Germinal center (tissue), 1 donor: ENCODE measurements at places on chromosomes 1 and 21.

DNA sequence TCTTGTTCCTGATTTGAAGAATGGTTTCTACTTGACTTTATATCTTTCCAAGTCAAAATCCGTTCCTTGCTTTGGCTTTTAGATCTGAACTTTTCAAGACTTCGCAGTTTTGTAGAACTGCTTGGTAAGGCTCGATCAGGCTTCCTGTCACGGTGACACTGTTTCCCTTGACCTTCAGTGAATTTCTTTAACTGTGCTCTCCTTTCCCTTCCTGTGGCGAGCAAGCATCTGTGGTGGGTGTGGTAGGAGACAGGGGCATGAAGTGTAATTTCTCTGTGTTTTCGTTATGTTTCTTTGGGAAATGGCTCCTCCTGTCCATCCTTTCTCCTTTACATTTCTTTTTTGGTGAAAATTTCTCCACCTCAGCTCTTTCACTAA lies 10.4 kb downstream of the STYXL2 start:
- DNase-seq, result no peak

- no peak for DNase-seq
Observed at GRCh38 chr1:11527541-11528452, 48.8 kb downstream of the DISP3 start.

- DNase-seq, result no peak
Observed at GRCh38 chr1:206859082-206859521, 6.3 kb upstream of the IL20 start.

DNA sequence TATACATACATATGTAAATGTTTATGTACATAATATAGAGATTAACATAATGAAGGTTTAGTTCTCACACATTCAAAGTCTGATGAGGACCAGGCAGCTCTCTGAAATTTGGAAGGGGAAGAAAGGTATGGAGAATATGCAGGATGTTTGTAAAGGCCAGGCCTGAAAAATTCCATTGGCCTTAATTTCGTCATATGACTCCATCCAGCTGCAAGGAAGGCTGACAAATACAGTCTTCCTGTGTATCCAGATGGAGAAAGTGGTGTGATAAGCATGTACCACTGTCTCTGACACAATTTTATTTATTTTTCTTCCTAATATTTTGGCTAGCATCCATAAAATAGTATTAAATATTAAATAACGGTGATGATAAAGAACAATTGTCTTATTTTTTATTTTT lies 6.3 kb upstream of the SGIP1 start:
- no peak for DNase-seq

DNA sequence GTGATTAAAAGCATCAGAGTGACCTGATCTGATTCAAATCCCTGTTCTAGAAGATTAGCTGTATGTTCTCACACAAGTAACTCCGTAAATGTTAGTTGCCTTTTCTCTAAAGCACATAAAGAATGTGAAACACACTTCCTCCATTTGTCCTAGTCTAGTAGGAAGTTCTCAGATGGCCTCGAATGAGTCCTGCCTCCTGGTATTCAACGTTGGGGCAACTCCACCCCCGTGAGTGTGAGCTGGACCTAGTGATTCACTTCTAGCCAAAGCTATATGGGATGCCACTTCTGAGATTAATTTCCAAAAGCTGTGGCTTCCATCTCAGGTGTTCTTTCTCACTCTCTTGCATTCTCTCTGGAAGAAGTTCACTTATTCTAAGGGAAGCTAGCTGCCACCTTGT lies 267.6 kb downstream of the GPATCH2 start:
- DNase-seq, result no peak

GRCh38 chr1:153629971-153630370 lies 1.7 kb downstream of the S100A1 start:
- no peak for DNase-seq
